ENCODE measurements at places on chromosomes 7 and 10.

- no peak for DNase-seq
Measured at GRCh38 chr10:93926613-93927012, 32.8 kb downstream of the SLC35G1 start.

GRCh38 chr10:54869022-54869421 lies 68.0 kb upstream of the PCDH15 start:
- no peak for DNase-seq

DNA sequence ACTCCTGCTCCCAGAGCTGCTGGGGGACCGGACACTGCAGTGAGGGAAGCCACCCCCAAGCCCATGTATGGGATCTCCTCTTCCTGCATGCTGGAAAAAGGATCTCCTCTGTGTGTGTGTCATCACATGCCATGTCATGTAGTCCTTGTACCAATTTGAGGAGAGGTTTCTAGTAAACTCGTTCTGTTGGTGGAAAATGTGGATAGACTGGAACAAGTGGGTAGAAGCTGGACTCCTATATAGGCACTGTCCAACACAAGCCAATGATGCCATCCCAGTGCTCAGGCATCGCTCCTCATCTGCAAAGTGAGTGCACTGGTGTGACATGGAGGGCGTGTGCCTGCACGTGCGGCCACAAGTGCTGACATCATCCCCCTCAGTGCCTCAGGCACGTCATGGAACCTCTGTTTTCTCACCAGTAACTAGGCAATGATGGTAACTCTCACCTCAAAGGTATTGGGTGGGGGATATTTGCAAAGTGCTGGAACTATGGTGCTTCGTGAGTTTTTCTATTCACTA lies 19.3 kb downstream of the MYO1G start:
- DNase-seq = no peak

GRCh38 chr7:126972571-126972970 lies 280.2 kb downstream of the GRM8 start:
- DNase-seq = no peak

DNA sequence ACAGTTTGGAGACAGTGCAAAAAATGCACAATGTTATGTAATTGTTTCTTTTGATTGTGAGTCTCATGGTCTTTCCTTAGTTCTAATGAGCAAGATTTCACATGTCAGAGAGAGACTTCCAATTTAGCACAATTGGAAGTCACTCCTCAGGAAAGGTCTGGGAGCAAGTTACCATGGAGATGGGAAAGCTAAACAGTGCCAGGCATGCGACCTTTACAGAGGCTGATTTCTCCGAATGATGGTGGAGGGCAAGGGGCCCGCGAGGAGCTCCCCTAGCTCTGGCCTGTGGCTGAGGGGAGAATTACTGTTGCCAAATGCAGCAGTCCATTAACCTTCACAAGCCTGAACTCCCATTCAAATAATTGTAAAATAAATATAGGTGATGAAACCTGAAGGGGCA lies 59.3 kb downstream of the CDCA7L start:
- DNase-seq = no peak

GRCh38 chr10:94029955-94030354 lies 36.2 kb downstream of the PLCE1 start:
- no peak for DNase-seq

DNA sequence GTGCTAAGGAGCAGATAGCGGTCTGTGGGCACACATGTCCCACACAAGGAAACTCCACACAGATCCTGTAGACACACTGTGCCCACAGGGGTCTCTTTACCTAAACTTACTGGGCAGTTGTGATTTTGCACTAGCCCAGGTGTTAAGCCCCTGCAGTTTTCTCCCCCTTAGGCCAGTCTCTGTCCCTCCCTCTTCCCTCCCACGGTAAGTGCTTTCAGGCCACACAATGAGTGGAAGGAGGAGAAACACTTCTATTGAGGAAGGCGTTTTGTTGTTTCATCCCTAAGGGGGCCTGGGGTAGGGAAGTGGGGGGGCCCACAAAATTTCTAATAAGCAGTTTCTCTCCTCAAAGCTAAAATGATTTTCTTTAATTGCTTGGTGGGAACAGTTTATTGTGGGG lies 51.4 kb downstream of the FBXW4 start:
- no peak for DNase-seq

GRCh38 chr10:102975483-102976379 lies 57.6 kb downstream of the CNNM2 start:
- no peak for DNase-seq

DNA sequence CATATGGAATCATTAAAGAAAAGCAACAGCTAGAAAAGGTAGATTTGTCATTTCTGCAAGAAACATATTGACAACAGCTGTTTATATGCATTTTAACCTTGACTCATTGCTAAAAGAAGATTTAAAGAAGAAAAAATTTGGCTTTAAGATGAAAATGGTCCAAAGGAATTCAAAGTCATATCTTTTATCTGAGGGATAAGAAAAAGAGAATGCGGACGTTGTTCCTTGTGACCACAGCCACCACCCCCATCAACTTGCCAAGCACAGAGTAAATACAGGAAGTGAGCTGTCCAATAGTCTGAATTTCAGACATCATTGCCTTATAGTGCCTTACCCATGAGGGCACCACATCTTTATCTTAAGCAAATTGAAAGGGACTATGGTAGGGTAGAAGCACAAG lies 7.3 kb upstream of the CRPPA start:
- DNase-seq = no peak

GRCh38 chr10:90924552-90924951 lies 3.7 kb upstream of the ANKRD1 start:
- DNase-seq = no peak

DNA sequence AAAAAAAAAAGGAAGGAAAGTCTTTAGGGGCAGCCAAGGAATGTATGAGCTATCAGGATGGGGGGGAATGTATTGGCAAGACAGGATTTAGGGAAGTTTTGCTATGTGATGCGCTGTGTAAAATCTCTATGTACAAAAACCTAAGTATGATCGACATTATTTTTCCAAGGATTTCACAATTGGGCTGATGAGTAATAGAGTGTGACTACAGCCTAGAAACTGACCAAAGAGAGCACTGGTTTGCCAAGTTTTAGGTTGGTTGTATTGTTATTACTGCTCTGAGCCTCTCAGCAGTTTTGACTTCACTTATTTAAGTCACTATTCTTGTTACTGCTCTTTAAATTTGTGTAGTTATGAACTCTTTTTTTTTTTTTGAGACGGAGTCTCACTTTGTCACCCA lies 107.3 kb downstream of the NRCAM start:
- no peak for DNase-seq

DNA sequence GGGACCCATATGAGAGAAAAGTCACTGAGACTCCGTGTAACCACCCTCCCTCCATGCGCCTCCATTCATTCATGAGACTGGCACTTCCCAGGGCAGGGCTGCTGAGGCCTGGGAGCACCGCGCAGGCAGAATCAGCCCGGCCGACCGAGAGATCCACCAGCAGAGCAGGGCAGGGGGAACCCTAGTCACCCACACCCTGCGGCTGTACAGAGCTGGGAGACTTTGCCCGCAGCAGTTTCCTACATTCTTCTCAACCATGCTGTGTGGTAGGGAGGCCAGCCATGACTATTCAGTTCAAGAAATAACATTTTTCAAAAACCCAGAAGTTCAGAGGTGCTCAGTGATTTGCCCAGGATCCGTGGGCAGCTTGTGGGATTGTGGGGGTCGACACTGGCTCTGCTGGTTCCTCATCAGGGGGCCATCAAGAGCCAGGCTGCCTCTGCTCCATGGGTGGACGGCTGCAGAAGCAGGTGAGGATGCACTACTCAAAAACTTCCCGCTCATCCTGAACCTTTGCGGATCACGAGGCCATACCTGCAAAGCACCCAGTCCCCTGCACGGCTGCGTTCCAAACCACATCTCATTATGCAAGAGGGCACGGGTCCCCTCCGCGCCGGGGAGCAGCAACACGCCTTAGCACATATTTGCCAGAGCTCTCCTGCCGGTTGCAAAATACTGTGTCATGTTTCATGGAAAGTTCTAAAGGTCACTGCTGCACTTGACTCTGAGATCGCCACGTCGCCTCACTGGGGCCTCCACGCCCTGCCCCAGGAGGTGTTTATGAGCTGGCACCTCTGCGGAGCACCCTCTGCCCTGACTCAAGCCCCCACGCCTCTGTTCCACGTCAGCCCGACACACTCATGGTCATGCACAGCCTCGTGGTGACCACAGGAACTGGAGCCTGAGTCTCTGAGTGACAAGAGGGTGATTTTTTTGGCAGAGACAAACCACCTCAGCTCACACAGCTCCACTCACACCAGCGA lies 132.0 kb downstream of the PRKAG2 start:
- DNase-seq = no peak

DNA sequence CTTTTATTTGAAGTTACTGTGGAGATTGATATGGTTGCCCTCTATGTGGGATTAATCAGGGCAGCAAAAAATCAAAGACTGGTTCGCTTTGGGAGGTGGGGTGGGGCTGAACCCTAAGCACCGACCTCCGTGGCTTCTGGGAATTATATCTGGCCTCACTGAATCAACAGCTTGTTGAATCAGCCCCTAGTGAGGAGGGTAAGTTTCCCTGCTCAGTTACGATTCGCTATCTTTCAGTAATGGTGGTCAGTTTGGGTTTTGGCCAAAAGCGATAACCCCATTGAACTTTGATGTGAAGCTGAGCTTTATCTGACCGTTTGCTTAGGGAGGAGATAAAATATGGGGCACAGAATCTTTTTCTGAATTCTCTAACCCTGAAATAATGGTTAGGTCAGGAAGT lies 16.6 kb upstream of the ARPC1A start:
- DNase-seq = no peak

DNA sequence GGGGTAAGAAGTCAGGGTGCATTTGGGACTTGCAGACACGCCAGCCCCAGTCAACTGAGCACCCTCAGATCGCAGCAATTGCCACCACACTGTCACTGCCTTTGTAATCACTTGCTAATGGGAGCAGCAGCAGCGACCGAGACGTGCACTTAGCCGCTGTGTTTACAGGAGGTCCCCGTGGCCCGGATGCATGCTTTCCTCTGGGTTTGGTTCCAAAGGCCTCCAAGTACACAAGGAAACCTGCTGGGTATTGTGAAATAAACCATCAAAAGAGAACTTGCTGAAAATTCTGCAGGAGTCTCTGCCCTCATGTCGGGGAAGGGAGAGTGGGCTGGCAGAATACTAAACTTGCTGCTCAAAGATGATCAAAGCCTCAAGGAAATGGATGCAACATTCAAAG lies 341.7 kb downstream of the DNAJB6 start:
- no peak for DNase-seq

DNA sequence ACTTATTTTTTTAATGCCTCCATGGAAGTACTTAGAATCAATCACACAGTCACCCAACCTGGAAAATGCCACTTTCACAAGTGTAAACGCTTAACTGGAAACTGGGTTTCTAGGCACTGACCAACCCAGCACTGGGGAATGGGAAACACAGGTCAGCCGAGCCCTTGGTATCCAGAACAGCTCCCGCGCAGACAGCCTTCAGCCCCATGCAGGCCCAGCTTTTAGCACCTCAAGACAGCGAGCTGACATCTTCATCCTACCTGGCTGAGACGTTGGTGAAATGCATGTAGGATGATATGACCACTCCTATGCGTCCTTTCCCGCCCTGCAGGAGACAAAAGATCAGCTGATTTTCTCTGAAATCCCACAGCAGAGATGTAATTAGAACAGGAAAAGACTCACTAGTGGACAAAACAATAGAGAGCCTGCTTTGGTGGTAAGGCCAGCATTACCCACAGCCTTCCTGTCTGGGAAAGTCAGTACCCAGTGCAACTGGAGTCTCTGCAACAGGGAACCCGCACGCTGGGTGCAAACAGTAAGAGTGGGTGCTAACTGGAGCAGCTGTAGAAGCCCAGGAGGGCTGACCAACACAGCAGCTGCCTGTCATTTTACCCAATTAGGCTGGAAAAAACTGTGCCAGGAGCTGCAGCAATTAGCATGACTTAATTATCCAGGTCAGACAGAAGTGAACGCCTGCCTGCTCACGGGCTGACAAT lies 153.7 kb downstream of the TNS3 start:
- no peak for DNase-seq

GRCh38 chr7:10257438-10257837 lies 716.2 kb upstream of the PHF14 start:
- DNase-seq = no peak

- no peak for DNase-seq
Measured at GRCh38 chr10:11058965-11059364, 41.3 kb downstream of the CELF2 start.

DNA sequence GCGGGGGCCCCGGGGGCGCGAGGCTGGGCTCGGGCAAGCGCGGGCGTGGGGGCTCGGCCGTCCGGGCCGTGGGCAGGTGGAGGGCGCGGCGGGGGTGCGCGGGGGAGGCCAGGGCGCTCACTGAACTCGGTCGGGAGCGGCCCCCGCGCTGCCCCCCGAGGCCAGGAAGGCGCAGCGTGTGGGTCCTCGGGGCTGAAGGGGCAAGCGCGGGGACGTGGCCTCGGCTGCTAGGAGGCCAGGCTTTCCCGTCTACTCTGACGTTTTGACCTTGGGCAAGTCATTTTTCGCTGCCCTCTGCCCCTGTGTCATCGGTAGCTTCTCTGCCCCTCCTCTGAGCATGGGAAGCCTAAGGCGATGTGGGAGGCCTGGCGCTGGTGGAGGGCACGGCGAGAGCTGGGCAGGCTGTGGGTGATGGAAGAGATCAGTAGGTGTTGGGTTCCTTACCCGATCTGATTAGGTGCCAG lies 441 bp downstream of the FBH1 start:
- DNase-seq = no peak

DNA sequence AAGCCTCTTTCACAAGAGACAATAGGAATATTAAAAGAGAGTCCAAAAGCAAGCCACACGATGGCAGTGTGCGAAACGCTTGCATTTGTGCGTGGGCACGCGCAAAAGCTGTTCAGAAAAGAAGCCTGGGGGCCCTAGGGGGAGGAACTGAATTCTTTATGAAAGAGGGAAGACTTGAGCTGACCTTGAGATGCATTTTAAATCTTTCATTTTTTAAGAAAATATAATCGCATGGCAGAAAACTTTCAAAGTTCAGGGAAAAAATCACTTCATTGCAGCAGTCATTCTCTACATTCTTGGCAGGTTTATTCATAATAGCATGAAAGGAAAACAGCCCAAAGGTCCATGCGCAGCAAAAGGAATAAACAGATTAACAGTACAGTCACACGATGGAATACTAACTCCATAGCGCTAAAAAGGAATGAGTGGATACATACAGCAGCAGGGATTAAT lies 206.5 kb upstream of the PRKCQ start:
- DNase-seq = no peak
